ENCODE measurements at places on chromosomes 1 and 21. TPM values are rescaled to one million over a fixed set of nuclear protein-coding genes. Genes with fewer than 3 reads are reported as not detected.

Gene MRPS6
- 10.8 TPM for total RNA-seq

Gene SH3GLB1
- total RNA-seq, result 16.7 TPM

Gene RCSD1
- total RNA-seq, result 218 TPM

Gene FAM151A
- not detected for total RNA-seq

Gene NTRK1
- total RNA-seq, result 7.5 TPM

Gene TFF2
- not detected for total RNA-seq

Gene SPRR1B
- total RNA-seq, result not detected

Gene SELE
- total RNA-seq, result under 0.01 TPM

Gene CBR3
- 11.3 TPM for total RNA-seq

Gene HOOK1
- 1.3 TPM for total RNA-seq

Gene MCOLN2
- 1.1 TPM for total RNA-seq

Gene SPRR2E
- total RNA-seq, result not detected

DNA sequence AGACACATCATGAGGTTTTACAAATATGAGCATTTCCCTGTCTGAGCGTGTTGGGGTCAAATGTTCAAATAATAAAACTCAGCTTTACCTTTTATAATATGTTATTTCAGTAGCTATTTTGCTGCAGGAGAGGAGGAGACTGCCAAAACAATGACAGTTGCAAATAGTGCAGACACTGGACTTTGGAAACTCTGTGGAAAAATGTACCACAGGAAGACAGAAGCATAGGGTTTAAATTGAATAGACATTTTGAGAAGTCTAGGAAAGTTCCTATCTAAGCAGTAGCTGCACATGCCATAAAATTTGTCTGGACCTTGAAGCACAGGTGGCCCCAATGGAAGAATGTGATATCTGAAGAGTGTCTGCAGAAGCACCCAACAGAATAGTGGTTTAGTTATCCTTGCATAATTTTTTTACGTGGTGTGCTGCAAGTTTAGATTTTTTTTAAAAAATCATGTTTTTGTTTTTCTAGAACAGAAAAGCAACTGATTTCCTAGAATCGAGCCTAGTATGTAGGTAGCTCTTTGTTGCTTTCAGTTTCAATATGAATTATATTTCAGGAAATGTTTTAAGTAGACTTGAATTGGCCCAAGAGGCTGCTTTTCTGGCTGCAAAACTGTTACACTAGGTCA is 14.0 kb upstream of the GBP5 start:
- peak; percentile 36 for DNase-seq

- no peak for DNase-seq
Measured at GRCh38 chr1:231417513-231417912, 4.6 kb downstream of the EGLN1 start.

GRCh38 chr1:22332424-22332717 is 119.3 kb upstream of the ZBTB40 start:
- DNase-seq, result no peak

GRCh38 chr1:112697781-112698201 is 9.1 kb downstream of the RHOC start:
- DNase-seq, result no peak

DNA sequence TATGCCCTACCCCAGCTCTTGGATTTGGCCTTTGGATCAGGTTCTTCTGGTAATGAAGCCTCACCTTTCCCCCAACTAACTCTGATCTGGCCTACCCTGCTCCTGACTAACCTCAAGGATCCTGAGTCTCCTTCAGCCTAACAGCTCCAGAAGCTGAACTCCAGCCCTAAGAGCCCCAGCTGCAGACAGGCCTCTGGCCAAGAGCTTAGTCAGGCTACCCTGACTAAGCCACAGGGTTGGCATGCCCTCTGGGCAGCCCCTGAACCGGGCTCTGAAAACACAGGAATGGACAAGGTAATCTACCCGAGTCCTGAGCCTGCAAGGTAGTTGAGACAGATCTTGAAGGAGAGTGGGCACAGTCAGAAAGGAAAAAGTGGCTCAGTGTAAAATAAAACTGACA is 29.4 kb downstream of the COA7 start:
- DNase-seq, result no peak

GRCh38 chr21:18368205-18368604 is 35.4 kb downstream of the TMPRSS15 start:
- DNase-seq, result no peak

DNA sequence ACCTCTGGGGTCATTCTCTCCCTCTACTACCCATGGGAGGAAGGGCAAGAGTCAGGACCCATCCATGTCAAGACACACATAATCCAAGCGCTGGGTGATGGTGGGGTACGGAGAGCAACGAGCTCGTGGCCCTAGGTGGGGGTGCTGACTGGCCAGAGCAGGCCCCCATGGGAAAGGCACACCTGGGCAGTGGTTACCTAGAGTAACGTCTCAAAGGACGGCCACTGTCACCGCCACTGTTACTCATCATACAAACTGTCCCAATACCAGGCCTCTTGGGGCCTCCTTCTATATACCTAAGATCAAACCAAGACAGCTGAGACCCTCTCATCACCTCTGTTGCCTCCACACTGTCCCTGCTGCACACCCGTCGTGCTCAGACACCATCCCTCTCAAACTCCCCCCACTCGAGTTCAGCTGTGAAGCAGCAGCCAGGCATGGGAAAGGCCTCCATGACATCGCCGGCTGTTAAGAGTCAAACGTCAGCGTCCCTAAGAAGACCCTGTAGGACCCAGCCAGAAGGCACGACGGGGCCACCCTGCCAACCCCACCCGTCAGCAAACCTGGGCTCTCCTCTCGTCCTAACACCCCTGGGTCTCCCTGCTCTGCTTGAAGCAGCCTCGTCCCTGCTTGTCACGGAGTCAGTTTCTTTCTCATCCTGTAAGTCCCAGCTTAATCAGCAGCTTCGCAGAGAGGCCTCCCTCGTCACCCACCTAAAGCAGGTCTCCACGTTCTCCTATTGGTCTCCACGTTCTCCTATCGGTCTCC is 15.3 kb downstream of the NPHP4 start:
- no peak for DNase-seq

- DNase-seq, result peak; percentile 25
Measured at GRCh38 chr1:203440771-203441170, 34.8 kb upstream of the PRELP start.

DNA sequence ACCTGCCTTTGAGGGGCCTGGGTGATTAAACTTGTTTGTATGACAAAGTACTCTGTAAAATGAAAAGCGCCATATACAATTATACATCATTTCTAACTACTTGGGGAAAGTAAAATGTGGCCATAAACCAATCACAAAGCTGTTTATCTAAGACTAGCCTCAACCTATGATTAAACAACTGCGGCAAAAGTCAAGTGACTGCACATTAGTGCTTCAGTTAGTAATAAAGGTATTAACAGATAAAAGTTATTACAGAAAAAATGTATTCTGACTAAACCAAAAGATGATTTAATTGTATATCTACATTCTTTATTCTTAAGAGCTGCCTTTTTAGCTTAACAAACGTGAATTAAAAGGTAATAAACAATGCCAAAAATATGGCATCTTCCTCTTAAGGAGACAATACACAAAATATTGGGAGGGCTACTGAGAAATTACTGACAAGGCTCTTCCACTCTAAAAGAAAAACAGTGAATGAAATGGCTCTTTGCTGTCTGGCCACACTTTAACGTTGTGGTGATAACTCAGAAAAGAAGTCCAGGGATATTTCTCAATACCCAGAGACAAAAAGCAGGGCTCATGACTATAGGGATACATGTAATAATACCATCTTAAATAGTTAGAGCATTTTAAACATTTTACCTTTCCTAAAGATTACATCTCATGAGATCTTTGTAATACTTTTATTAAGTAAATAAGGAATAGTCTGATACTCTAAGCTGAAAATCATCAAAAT is 8.6 kb downstream of the ARHGAP29 start:
- no peak for DNase-seq

DNA sequence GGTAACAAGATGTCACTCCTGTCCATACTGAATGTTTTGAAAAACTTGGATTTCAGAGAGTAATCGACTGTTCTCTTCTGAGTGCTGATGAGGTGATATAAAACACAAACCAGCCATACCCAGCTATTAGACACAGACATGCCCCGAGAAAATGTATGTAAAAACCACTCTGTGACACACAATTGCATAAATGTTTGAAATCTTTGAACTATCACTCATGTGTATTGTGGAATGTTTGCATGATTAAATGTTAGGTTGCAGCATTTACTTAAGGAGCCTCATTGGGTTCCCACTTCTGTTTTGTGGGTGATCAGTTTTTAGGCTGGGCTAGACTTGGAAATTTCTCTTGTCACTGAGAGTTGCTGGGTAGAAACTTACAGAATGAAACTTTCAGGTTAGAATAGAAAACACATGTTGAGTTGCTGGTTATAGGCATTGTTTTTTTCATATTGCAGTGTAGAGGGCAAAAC is 270.4 kb upstream of the B3GALT2 start:
- DNase-seq, result no peak

GRCh38 chr1:200353232-200353631 is 56.6 kb downstream of the ZNF281 start:
- no peak for DNase-seq

GRCh38 chr21:31997191-31997590 is 124.4 kb downstream of the HUNK start:
- DNase-seq, result no peak

GRCh38 chr1:6646499-6647148 is 22.0 kb downstream of the THAP3 start:
- peak; percentile 23 for DNase-seq

GRCh38 chr1:160823296-160823695 is 27.3 kb downstream of the LY9 start:
- DNase-seq, result no peak

DNA sequence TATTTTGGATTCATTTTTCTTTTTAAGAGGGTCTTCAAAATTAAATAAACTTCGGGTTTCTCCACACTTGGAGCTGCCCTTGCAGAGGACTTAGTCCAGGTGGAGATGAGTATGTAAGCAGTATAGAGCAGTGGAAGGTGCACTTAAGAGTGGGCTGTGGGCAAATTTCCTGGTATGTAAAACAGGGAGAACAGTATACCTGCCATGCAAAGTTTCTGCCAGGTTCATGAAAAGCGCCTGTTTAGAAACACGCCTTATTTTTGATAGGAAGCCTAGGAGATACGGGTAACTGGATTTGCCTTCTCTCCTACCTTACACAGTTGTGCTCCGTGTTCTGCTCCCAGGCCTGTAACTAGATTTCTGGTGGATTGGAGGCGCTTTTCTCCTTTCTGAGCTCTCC is 1.2 kb downstream of the KDM4A start:
- DNase-seq, result no peak

Data from hematopoietic multipotent progenitor cell (in vitro differentiated cells).